ENCODE measurements at places on chromosomes 7 and 10. TPM values are rescaled to one million over a fixed set of nuclear protein-coding genes. Genes with fewer than 3 reads are reported as not detected.

GRCh38 chr10:77925410-77925794 lies 1.2 kb downstream of the DLG5 start:
- no peak for DNase-seq

- no peak for DNase-seq
Observed at GRCh38 chr10:131844529-131845084, 56.2 kb upstream of the PPP2R2D start.

DNA sequence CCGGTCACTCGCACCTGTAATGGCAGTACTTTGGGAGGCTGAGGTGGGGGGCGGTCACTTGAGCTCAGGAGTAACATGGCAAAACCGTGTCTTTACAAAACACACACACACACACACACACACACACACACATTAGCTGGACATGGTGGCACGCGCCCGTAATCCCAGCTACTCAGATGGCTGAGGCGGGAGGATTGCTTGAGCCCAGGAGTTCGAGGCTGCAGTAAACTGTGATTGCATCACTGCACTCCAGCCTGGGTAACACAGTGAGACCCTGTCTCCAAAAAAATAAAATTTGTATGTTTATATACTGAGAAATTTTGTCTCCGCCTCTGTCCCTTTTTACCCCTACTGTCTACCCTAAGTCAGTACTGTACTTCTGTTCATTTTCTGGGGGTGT lies 86.6 kb downstream of the CUX1 start:
- no peak for DNase-seq

The PILRA gene
- 1.9 TPM for total RNA-seq

DNA sequence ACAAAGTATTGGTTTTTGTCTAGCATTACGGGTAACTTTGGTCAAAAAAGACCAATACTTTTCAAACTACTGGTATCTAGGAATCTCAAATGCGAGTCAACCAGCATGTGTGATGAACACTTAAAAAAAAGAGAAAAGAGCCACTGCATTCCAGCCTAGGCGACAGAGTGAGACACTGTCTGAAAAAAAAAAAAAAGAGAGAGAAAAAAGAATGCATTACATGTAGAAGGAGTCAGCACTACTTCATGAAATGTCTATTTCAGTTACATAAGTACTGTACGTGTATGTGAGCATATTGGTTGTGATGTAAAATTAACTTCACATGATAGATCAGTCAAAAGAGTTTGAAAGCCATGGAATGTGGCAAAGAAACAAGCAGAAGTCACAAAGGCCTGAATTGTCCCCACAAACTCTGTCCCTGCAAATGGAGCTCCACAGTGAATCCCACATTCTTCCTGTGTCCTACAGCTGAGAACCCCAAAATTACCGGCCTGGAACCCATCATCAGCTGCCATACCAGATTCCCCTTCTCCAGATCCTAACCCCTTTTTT lies 1.6 kb downstream of the DENND11 start:
- no peak for DNase-seq

All from CD8-positive, alpha-beta memory T cell (primary cell).